ENCODE measurements at places on chromosomes 12 and 14. TPM values are rescaled to one million over a fixed set of nuclear protein-coding genes. Genes with fewer than 3 reads are reported as not detected.

GRCh38 chr14:37179896-37180502, 7.6 kb upstream of the SLC25A21 start:
- no peak overlapping the region for H3K4me3 ChIP-seq
- H3K36me3 ChIP-seq, result no peaks in the 10 kb centered on the region
- no peak overlapping the region for H3K27ac ChIP-seq
- DNase-seq, result no peak

DNA sequence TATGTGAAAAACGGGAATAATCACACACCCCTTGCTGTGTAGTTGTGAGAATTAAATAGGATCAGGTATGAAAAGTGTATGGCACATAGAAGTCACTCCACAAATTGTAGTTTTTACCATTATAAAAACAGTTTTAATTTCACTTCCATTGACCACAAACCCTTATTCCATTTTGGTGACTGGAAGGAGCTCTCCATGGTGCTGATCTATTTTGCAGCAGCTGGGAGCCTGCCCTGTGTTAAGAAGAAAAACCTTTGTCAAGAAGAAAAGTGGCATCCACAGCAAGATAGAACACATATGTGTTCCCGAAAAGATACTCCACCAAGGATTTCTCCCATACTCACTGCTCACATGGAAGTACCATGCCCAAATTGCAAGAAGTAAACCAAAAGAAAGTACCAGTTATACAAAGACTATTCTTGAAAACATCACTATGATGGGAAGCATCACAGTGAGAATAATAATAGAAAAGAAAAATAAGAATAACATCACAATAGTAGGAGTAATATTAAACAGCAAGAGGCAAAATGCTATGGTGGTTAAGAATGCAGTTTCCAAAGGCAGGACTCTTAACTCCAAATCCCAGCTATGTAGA, 58.7 kb downstream of the TUNAR start:
- H3K27ac ChIP-seq, result no peak overlapping the region
- H3K4me3 ChIP-seq, result no peak overlapping the region
- no peaks in the 10 kb centered on the region for H3K4me1 ChIP-seq
- peak; percentile 27 for DNase-seq

Gene CCDC198
- total RNA-seq, result not detected

GRCh38 chr14:53411125-53411524, 258.0 kb upstream of the DDHD1 start:
- no peaks in the 10 kb centered on the region for H3K4me1 ChIP-seq
- DNase-seq, result no peak
- no peaks in the 10 kb centered on the region for H3K36me3 ChIP-seq

GRCh38 chr14:97532052-97532451, 734.9 kb downstream of the VRK1 start:
- no peaks in the 10 kb centered on the region for H3K27me3 ChIP-seq
- no peaks in the 10 kb centered on the region for H3K4me1 ChIP-seq
- DNase-seq, result no peak

DNA sequence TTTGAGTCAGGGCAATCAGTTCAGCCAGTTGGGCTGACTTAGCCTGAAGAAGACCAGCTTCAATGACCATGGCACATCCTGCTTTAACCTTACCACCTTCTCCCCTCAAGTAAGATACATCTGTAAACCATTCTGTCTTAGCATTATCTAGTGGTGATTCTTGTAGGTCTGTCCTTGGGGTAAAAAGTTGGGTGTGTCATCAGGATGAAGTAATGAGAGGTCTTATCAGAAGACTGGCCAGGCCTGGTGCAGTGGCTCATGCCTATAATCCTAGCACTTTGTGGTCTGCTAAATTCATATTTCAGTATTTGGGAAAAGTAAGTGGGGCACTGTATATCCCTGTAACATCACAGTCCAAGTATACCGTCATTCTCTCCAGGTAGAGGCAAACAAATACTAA, 19.1 kb downstream of the SINHCAF start:
- peak overlapping the region; percentile 68 for H3K27ac ChIP-seq
- no peaks in the 10 kb centered on the region for H3K27me3 ChIP-seq
- H3K36me3 ChIP-seq, result peaks cover 58% of the 10 kb centered on the region
- peaks cover 71% of the 10 kb centered on the region for H3K4me1 ChIP-seq

GRCh38 chr12:19158923-19159322, 29.4 kb downstream of the PLEKHA5 start:
- H3K36me3 ChIP-seq, result no peaks in the 10 kb centered on the region
- H3K4me3 ChIP-seq, result no peak overlapping the region
- H3K27ac ChIP-seq, result no peak overlapping the region
- DNase-seq, result no peak
- H3K4me1 ChIP-seq, result no peaks in the 10 kb centered on the region

All from activated naive CD4-positive, alpha-beta T cell treated with anti-CD3 and anti-CD28 coated beads for 36 hours (primary cell).